ENCODE measurements at places on chromosomes 2 and 18.

DNA sequence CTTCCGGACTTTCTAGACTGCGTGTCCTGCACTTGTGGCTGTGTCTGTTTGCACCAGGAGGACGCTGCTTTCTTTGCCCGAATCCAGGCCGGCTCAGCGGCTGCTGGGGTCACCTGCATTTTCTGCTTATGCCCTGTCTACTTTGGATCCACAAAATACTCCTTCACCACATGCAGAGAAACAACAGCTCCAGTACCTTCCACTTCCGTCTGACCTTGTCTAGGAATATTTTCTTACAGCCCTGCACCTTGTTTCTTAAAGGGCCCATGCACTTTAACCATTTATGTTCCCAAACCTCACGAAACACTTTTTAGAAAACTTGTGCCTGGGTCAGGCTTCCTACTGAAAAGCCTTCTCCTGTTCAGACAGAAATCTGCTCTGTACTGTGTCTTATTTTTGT, 129.4 kb upstream of the NCK2 start:
- no peak for DNase-seq

- DNase-seq: no peak
These were observed 593.2 kb upstream of the ZNF804A start for GRCh38 chr2:184004948-184005672.

DNA sequence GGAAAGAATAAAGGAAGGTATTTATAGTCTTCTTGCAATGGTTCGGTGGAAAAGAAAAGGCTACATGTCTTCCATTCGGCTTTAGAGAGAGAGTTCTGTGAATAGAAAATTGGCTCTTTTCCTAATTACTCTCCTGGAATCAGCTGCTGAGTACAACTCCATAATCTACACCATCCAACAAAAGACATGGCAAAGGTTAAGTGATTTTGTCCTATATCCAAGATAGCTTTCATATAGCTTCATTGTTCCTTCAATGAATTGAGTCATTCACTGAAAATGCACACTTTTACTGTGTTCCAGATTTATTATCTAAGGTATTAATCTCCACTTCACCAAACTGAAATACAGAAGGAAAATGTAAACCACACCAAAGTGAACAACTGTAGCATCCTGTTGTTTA, 514.5 kb downstream of the LRRTM4 start:
- DNase-seq: no peak

DNA sequence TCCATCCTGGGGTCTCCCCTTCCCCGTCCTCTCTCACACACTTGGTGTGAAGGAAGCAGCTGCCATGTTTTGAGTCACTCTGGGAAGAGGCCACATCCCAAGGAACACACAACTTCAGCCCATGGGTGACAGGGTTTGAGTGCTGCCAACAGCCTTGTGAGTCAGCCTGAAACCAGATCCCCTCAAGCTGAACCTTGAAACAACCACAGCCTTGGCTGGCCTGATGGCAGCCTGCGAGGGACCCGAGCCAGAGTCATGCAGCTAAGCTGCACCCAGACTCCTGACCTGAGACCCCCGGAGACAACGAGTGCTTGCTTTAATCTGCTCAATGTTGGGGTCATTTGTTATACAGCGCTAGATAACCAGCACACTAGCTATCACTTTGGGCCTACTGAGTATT, 19.3 kb upstream of the MC2R start:
- DNase-seq: no peak

DNA sequence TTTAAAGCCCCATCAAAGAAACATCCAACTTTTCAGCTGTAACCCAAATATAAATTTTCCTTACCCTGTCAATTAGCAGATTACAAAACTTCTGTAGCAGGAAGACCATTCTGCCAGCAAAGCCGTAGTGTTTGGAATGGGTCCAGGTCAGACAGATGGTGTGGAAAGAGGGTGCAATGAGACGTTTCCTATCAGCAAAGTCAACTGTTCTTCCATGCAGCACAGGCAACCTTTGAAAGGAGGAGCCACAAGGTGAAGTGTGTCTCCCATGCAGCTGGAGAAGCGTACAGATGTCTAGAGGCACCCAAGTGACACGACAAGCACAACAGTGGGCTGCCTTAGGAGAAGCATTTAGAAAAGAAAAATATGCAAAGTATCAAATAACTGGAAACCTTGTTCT, 83.7 kb downstream of the SP3 start:
- DNase-seq: no peak

- no peak for DNase-seq
These were observed 148.3 kb downstream of the PLEKHA3 start for GRCh38 chr2:178628605-178629004.

- no peak for DNase-seq
These were observed 6.7 kb upstream of the GPR55 start for GRCh38 chr2:230931556-230932231.

All from CD4-positive, alpha-beta T cell treated with Interleukin-6 at 100 ng/mL for 8 hours (primary cell).